ENCODE measurements at places on chromosomes 1 and 21. TPM values are rescaled to one million over a fixed set of nuclear protein-coding genes. Genes with fewer than 3 reads are reported as not detected.

Gene CD164L2
- not detected for total RNA-seq

Gene BCAN
- total RNA-seq = not detected

Gene CLIC6
- total RNA-seq = 0.11 TPM

Gene PADI4
- 0.25 TPM for total RNA-seq

Gene CD34
- 0.05 TPM for total RNA-seq

Gene SESN2
- total RNA-seq = 7.9 TPM

Gene OR10Z1
- total RNA-seq = not detected

Gene FRRS1
- 2.4 TPM for total RNA-seq

Gene CELA3A
- total RNA-seq = not detected

Gene HUNK
- total RNA-seq = not detected

Gene PLA2G4A
- 2.0 TPM for total RNA-seq

Gene ADSS2
- 53.3 TPM for total RNA-seq

Gene CNR2
- 0.16 TPM for total RNA-seq

Gene LRRC53
- not detected for total RNA-seq

Gene LRRC38
- total RNA-seq = not detected

Gene CCDC185
- not detected for total RNA-seq

Gene LCE6A
- total RNA-seq = not detected

Gene TNFAIP8L2
- 27.7 TPM for total RNA-seq

Gene TMEM125
- not detected for total RNA-seq
